ENCODE measurements at places on chromosomes 7 and 10.

- no peak for DNase-seq
These were observed 14.3 kb downstream of the MDH2 start for GRCh38 chr7:76062254-76062653.

DNA sequence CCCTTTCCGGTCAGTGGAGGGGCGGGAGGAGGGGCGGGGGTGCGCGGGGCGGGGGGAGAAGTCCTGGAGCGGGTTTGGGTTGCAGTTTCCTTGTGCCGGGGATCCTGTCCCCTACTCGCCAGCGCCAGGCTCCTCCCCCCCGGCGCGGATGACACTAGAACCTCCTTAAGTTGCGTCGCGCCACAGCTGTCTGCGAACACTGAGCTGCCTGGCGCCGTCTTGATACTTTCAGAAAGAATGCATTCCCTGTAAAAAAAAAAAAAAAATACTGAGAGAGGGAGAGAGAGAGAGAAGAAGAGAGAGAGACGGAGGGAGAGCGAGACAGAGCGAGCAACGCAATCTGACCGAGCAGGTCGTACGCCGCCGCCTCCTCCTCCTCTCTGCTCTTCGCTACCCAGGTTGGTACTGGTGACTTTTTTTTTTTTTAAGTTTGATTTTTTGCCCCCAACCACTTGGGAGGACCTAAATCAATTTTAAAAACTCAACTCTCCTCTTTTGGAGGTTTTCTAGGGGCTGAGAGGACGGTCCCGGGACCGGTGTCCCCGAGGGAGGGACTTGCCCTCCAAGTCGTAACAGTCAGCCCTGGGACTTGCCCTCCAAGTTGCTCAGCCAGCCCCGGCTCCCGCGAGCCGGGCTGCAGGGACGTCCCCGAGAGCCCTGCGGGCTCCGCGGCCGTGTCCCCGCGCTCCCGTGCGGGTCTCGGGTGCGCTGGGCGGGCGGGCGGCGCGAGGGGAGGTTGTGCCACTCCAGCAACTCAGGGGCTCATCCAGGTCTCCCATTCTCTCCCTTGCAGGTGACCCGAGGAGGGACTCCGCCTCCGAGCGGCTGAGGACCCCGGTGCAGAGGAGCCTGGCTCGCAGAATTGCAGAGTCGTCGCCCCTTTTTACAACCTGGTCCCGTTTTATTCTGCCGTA, at the start of gene GATA3:
GATA3 (plus strand) TSS at position 195 of the 914 bp plus-strand sequence. CDS start 968 bp downstream, outside the sequence.
- DNase-seq: no peak

DNA sequence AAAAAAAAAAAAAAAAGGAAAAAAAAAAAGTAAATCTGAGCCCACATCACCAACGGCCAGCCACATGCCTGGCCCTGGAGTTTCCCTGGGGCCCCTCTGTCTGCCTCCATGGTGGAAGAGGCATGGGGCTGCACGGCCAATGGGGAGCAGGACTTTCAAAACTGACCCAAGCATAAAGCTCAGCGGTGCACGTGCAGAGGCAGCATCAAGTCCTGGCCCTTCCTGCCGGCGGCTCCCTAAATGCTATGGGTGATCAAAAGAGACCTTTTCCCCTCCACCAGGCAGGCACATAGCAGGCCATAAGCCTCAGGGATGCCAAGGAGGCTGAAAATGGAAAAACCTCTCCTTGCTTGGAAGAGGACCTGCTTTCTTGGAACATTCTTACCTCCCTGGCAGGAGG, 94.3 kb downstream of the OAT start:
- DNase-seq: no peak

DNA sequence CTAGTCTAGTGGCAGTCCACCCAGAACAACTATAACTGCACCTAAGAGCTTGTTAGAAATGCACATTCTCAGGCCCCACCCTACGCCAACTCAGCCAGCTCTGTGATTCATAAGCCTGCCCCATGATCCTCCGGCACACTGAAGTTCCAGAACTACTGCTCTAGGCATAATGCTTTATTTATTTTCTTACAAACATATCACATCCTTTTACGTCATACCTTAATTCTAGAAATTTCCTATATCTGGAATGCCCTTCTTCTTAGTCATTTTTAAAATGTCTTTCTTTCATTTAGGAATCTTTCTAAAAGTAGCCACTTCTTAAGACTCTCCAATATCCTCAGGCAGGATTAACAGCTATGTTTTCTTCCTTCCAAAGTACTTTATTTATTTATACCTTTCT, 480.1 kb downstream of the INHBA start:
- no peak for DNase-seq

DNA sequence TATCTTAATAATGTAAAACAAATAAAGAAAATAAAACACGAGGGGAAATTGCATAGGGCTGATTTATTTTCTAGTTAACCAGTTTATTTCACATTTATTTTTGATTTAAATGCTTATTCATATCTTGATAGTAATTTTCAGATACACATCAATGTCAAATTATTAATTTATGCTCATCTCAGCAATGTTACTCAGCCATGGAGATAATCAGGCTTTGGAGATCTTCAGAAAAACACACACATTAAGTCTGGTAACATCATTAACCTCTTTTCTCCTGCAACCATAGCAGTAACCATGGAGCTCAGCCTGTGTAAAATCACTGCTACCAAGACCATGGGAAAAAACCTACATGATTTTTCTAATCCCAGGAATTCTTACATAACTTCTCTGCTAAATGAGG, 31.9 kb upstream of the TBX20 start:
- DNase-seq: no peak

All from pons (tissue), 1 donor.